ENCODE measurements at places on chromosomes 7 and 10.

DNA sequence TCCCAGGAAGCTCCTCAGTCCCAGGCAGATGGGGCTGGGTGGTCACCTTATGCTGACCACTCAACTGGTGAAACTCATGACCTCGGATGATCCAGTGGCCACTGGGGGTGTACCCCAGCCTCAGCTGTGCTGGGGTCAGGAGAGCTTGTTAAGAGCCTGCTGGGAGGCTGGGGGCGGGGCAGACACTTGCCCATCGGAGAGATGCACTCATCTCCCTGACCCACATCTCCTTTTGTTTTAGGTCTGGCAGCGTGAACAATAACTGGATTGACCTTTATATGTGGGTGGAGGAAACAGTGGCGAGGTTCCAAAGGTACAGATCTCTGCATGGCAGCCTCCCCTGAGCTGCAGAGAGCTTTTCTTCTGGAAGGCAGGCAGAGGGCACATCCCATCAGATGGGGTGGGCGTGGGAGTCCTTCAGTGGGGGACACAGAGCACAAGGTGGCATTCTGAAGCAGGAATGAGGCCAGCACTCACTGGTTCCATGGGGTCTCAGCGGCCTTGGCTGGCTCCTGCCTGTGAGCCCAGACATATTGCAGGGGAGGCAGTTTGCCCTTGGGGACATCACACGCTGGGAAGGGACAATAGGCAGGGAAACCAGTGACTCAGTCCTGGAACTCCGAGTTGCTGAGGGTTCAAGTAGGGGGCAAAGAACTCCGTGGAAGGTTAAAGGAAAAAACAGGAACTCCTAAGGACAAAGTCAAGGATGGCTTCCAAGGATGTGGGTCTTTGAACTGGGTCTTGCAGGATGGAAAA, 5.2 kb downstream of the ANTXRL start:
- no peak for DNase-seq

- no peak for DNase-seq
Observed at GRCh38 chr7:127822822-127823508, 171.0 kb downstream of the SND1 start.

- no peak for DNase-seq
Observed at GRCh38 chr7:117478836-117479224, 995 bp upstream of the CFTR start.

DNA sequence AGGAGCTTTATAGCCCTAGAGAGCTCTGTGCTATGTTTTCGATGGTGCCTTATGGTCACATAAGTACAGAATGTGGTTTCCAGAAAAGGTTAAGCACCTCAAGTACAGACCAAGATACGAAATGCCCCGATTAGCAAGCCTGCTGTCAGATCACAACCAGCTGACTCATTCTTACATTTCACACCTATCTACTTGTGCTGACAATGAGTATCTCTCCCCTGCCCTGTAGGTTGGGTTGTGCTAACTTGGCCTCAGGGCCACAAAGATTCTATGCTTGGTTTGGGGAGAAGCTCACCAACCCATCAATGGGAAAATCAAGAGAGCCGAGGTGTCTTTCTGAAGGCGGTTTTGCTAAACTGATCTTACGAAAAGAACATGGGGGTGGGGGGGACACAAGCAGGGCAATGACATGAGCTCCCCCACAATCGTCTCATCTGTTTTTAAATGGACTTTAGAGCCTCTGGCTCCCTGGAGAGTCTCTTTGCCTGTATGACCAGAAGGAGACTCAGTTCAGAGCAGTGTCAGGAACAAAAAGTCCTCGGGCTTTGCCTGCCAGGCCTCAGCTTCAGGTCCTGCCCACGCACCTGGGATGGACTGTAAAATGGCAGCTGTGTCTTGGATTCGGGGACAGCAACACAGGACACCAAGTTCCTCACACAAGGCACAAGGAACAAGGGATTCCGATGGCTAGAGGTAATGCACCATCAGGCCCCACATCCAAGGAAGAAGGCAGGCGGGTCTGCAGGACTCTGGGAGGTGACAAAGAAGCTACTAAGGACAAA, 55.1 kb downstream of the FAM53B start:
- DNase-seq = no peak
